ENCODE measurements at places on chromosomes 2 and 18.

DNA sequence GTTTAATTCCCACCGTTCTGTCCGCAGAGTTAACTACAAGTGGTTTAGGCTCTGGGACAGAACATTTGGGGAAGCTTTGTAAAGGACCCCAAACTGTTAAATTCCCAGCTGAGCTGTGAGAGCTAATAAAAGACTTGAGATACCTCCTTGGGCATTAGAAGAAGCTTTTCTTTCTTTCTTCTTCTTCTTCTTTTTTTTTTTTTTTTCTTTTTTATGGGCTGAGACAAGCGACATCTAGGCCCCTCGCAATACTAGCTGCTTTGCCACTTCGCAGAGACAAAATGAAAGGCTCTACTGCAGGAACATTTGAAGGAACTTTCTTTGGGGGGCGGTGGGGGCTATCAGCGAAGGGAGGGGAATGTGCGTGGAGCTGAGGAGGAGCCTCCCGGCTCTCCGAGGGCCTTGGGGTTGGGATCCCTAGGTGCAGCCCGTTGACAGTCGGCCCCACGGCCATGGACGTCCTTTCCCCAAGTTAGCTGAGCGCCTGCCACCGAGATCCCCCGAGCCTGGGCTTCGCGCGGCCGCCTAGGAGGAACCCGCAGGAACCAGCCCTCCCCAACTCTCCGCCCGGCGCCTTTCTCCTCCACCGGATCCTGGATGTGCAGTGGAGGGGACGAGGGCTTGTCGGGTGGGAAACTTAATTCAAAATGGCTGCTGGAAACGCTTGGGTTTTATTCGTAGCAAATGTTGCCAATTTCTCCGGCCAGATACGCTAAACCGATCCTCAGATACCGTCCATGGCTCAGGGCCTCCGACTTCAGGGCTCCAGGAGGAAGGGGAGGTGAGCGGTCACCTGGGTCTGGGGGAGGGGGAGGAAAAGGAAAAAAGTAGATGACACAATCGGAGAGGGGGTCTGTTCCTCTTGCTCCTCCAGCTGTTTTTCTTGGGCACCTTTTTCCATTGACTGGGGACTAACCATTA, 4.2 kb downstream of the MEIS1 start:
- DNase-seq = no peak

- no peak for DNase-seq
Observed at GRCh38 chr18:24791751-24792545, 331.5 kb downstream of the HRH4 start.

- DNase-seq = no peak
Observed at GRCh38 chr18:35432565-35433001, 55.4 kb upstream of the ZNF396 start.

DNA sequence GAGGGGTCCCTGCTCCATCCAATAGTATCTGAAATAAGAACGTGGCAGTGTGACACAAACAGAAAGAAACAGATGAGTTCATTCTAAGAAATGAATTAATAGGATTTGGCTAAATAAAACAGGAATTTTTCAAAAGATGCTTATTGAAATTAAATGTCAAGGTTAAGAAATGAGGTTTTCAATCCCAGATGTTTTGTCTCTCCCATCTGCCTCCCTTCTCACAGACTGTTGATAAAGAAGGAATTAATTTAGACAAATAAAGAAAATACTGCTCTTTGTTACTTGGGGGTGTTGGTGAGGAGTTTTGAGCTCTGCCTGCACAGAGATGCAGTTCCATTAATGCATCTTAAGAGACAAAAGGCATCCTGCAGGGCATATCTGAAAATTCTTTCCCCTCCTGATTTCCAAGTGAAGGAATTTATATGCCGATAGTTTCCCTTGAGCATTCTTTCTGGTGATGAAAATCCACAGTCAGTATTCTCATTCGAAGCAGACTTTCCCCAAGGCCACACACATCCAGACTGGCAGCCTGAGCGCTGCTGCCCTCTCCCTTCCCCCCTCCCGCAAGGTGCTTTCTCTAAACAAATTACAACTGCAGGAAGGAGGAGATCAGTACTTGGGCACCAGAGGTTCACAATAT, 385.4 kb upstream of the RND3 start:
- DNase-seq = no peak

DNA sequence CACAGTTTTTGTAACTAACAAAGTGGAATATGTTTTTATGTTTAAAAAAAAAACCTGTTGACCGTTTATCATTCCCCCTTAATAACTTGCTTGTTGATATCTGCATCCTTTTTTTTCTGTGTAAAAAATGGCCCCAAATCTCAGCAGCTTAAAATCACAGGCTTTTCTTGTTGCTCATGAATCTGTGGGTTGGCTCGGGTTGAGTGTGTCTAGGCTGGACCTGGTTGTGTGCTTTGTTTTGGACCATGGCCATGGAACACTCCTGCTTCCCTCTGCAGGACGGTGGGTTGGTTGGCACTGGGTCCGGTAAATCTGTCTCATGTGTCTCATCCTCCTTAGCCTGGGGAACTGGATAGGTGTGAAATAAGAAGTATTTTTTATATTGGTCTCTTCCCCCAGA, 139.0 kb upstream of the LINC00305 start:
- no peak for DNase-seq

- no peak for DNase-seq
Observed at GRCh38 chr2:173193925-173194324, 118.3 kb downstream of the MAP3K20 start.

DNA sequence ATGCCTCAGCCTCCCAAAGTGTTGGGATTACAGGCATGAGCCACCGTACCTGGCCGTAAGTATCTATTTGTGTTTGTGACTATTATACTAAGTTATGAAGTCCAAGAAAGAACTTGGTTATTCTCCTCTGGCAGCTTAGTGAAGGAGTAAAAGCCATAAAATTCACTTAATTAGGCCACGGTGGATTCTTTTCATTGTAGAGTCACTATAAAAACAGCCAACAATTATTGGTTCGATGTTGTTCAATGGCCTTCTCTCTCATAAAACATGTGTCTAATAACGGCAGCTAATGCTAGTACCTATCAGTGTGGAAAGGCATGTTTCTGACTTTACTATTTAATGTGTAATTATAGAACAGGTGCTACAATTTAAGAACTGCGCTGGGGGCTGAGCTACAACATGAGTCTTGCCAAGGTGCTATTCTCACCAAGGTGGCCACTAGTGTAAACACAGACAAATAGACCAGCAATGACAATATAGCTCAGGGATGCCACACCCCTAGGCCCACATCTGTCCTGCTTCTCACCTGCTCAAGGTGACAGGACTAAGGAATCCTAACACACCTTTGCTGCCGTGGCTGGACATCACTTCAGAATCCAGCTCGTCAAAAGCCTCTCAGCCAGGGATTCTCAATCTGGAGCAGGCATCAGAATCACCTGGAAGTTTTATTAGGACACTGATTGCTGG, 17.2 kb downstream of the ATP8B1 start:
- DNase-seq = no peak
